HCEC 1CT (cell line): ENCODE measurements at places on chromosomes 3 and 15.

DNA sequence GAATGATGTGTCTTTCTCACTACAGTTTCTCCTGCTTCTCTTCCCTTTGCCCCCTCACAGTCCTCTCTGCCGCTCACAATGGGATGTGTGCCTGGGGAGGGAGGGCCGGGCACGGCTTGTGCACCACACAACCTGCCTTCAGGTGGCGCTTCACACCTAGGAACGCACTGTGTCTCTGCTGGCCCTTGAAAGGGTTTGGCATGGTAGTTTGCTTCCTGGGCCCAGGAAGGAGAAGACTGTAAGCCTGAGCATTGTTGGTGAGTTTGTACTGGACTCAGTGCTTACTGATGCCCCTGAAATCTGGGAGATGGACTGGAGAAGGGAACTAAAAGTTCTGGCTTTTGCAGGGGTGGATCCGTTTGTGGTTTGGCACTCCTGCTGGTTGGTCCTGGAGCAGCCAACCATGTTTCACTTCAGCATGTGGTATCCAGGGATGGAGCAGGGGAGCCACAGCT, 9.2 kb downstream of the ALPK3 start:
- DNase-seq = peak; percentile 14

DNA sequence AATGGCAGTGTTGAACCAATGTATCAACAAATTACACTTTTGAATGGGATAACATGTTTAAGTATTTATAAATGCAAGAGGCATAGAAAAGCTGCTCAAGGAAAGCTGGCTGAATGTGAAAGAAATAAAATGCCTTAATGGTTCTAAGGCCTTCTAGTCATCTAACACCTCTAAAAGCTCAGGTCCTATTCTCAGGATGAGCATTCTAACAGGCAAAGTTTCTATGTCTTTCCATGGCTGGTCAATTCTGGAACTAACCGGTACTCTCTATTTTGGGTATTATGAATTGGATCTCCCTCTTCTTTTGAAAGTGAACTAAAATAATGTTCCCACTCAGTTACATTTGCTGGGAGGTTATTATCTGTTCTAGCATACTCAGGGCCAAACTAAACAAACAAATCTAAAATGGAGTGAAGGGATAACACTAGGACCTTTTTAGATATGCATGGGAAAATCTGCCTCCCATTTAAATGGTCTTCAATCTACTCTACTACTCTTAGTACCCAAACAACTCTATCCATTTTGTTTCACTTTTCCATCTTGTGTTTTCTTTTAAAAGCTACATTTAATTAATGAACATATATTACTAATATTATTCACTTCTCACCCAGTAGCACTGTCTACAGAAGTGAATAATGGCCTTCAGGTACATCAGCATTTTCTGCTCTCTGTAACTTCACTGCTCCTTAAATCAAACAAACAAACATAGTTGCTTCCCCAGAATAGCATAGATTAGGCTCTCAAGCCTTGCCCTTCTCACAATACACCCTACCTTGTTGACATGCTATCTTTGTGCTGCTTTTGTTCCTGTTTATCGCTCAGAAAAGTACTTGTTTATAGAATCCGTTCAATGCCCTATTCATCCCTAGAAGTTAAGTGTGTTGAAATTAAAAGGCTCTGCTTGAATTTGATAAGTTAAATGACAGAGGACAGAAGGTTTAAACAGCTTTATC, 46.4 kb downstream of the CBLB start:
- DNase-seq = no peak

DNA sequence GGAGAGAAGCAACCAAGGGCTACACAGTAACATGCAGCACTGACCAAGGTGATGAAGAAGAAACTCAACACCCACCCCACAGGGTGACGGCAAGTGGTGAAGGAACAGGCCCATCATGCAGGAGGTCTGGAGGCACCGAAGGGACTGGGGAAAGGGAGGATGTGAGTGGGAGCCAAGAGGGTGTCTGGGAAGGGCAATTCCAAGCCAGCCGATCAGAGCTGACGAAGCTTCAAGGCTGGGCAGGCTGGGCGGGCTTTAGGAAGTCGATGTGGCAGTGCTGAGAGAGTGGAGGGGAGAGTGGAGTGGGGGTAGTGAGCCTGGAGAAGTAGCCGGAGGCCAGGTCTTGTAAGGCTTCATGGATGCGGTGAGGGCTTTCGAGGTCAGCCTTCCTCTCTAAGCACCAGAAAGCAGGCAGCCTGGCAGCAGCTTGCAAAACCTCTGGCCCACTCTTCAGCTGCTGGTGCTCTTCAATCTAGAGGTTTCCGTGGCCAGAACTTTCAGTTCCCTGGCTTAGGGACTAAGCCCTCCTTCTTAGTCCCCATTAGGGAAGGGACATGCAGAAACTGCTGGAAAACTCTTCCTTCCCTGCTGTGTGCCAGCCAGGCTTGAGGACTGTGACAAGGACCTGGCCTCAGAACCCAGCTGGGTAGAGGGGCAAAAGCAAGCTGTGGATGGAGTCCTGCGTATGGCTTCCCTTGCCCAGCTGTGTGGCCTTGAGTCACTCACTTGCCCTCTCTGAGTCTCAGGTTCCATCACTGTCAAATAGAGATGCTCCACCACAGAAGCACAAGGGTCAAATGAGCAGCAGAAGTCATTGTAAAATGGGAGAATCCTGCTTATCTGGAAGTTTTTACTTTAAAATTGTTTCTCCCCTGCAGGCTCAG, 72.1 kb downstream of the TLE3 start:
- DNase-seq = no peak

- no peak for DNase-seq
Measured at GRCh38 chr3:40490916-40491315, 14.0 kb downstream of the ZNF619 start.

GRCh38 chr3:10474275-10474646, 31.1 kb downstream of the ATP2B2 start:
- DNase-seq = no peak

DNA sequence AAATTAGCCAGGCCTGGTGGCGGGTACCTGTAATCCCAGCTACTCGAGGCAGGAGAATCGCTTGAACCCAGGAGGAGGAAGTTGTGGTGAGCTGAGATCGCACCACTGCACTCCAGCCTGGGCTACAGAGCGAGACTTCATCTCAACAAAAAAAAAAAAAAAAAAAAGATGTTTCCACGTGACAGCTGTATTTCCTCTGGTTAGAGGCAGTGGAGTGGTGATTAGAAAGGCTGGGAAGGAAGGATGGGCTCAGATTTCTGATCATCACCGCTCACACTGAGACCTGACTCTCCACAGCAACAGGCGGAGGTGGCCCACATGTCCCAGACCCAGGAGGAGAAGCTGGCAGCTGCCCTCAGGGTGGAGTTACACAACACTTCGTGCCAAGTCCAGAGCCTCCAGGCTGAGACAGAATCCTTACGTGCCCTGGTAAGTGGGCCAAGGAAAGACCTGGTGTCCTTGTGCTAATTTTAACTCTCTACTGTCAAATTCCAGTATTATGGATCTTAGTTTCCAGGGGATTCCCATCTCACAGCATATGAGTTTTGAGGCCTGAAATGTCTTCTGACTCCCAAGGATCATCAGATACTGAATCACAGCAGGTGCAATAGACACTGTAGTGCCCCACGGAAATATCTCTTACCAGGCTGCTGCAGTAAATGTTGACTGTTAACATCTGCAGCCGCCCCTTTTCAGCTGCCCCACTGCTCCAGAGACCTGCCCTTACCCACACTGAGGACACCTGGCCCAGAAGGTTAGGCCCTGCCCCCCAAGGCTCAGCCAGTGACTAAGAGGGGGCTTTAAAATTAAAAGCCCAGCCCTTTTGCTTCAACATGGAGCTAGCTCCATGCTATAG, 66.9 kb downstream of the BFSP2 start:
- no peak for DNase-seq

- no peak for DNase-seq
Measured at GRCh38 chr3:3610581-3611298, 188.5 kb upstream of the LRRN1 start.

DNA sequence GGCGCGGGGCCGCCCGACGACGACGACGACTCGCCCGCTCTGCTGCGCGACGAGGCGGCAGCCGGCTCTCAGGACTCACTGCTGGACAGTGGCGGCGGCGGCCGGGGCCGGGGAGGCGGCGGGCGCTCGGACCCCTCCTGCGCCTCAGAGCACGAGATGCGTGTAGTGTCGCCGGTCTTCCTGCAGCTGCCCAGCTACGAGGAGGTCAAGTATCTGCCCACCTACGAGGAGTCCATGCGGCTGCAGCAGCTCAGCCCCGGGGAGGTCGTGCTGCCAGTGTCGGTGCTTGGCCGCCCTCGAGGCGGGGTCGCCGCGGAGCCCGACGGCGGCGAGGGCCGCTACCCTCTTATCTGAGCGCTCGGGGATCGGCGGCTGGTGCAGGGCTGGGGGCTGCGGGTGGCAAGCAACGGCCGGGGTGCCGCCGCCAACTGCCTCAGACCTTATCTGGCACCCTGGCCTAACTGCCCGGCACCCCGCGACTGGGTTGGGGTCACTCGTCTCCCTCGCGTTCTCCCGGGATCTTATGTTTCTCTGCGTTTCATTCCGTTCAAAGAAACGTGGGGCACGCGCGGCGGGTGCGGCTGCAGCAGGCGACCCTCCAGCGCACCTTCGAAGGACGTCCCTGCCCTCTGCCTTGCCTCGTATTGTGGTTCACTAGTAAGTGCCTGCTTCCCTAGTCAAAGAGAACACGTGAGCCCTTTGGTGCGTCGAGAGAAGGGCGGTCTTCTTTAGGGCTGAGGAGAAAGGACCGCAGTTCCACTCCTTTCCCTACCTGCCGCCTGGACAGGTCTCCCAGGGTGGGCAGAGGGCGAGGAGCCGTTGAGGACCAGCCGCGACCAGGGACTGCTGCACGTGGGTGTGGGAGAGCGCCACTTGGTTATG, 1.0 kb downstream of the C3orf80 start:
- no peak for DNase-seq

GRCh38 chr3:50806806-50807205, 132.1 kb downstream of the DOCK3 start:
- DNase-seq = no peak

DNA sequence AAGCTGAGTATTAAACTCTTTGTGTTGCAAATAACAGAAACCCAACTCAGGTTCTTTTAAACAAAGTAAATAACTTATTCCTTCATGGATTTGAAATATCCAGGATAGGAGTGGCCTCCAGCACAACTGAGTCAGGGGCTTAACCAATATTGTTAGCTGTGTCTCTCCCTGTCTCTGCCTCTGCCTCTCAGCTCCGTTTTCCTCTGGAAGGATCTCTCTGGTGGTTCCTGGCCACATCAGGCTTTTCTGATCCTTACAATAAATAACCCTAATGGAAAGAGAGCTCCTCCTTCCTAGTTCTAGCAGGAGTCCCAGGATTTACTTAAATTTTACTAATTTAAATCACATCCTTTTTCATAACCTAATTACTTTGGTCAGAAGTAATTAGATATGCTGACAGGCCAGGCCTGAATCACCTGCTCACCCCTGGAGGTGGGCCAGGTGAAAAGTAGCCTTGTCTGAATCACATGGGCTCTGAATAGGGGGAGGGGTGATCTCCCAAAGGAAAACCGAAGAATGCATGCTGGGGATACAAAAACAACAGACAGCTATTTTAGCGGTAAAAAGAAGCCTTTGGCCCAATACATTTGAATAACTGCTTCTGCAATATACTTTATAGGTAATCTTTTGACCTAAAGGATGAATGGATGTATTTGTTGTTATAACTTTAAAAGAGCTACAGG, 75.4 kb downstream of the REC114 start:
- no peak for DNase-seq

GRCh38 chr15:63364399-63365272, 17.0 kb downstream of the CA12 start:
- no peak for DNase-seq

DNA sequence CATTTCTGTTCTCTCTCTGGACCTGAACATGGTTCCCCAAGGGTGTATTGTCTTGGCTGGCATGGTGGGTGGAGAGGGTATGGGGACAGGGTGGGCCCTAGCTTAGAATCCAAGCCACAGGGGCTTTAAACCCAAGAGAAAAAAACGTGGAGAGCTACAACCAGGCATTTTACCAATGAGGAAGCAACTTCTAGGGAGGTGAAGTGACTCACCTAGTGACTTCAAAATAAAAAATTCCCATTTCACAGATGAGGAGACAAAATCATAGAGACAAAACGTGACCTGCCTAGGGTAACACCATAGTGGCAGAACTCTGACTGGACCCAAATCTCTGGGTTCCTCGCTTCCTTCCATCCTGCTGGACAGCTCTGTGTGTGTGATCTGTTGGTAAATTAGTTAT, 216.8 kb downstream of the RPLP1 start:
- no peak for DNase-seq

GRCh38 chr3:156175570-156175969, 55.2 kb downstream of the KCNAB1 start:
- no peak for DNase-seq

DNA sequence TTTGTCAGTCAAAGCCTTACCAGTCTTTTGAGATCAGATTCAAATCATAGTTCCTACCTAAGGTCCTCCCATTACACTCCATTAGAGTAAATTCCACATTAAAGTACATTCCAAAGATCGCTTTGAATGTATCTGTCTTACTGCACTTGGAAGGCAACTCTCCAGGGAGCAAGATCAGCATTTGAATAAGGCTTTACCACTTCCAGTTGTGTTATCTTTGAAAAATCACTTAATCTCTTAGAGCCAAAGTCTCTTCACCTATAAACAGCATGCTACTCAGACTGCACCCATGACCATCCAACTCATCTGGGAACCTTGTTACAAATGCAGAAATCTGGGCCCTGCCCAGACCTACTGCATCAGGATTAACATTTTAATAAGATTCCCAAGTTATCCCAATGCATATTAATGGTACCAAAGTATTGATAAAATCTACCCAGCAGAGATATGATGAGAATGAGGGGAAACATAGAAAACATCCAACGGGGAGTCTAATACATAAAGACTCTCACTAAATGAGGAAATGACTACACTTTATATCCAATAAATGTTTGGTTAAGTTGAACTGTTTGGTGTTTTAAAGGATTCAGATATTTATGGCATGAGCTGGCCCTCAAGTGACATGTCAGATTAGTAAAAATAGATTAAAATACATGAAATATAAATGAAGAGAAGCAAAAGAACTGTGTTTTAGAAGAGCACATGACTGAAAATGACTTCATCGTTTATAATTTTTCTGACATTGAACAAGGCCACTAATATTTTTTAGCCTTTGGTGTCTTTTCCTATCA, 75.9 kb downstream of the TNIK start:
- DNase-seq = peak; percentile 67

- DNase-seq = no peak
Measured at GRCh38 chr3:25437953-25438352, 9.9 kb downstream of the RARB start.

DNA sequence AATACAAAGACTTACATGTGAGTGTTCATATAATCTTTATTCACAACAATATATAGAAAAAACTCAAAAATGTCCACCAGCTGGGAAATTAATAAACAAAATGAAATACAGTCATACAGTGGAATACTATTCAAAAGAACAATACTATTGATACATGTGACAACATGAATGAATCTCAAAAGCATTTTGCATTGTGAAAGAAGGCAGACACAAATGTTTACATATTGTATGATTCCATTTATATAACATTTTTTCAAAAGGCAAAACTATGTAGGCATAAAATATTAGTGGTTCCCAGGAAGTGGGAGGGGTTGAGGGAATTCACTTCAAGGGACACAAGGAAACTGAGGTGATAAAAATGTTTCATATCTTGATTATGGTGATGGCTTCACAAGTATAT, 303.2 kb downstream of the CTNNB1 start:
- peak; percentile 16 for DNase-seq

GRCh38 chr15:90015294-90015693, 14.2 kb downstream of the ZNF710 start:
- no peak for DNase-seq
